ENCODE measurements at places on chromosomes 3 and 15.

GRCh38 chr3:24174614-24175013, 229.5 kb downstream of the NR1D2 start:
- H3K27ac ChIP-seq: no peak overlapping the region
- no peak overlapping the region for H3K4me3 ChIP-seq

DNA sequence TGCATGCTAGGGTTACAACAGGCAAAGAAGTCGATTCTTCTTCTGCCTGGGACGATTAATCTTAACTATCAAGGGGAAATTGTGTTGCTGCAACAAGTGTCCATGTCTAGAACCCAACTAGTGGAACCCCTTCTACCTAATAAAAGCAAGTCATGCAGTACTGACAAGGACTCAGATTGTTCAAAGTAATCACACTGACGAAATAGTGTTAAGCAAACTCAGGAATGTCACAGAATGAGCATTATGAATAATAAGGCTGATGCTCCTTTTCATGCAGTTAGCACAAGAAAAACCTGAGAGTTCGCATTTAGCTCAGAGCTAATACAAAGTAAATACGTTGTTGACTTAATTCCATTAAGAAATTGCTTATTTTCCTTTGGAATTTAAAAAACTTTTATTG, 47.5 kb upstream of the TRIM42 start:
- H3K4me1 ChIP-seq: no peaks in the 10 kb centered on the region
- no peaks in the 10 kb centered on the region for H3K36me3 ChIP-seq
- no peak overlapping the region for H3K4me3 ChIP-seq
- DNase-seq: no peak

GRCh38 chr3:107581230-107581629, 58.5 kb downstream of the BBX start:
- H3K36me3 ChIP-seq: no peaks in the 10 kb centered on the region
- H3K4me3 ChIP-seq: no peak overlapping the region
- H3K27me3 ChIP-seq: no peaks in the 10 kb centered on the region
- no peak overlapping the region for H3K27ac ChIP-seq

- no peaks in the 10 kb centered on the region for H3K4me1 ChIP-seq
- no peak for DNase-seq
- no peak overlapping the region for H3K4me3 ChIP-seq
- no peaks in the 10 kb centered on the region for H3K36me3 ChIP-seq
These were observed 5.2 kb upstream of the SPINK8 start for GRCh38 chr3:48338635-48339034.

DNA sequence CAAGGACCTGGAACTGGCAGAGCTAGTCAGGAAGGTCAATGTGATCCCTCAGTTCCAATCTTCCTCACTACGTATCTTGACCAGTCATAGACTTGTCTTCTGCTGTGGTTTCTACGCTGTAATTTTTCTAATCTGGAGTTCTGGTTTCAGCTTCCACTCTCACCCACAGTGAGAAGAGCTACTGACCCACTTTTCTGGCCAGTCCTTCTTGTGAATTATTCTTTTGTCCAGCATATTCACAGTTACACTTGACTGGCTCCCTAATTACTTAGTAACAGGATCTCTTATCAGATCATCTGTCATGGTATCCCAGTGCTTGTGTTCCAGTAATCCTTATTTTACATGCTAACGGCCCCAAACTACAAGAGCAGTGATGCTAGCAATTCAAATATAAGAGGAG, 72.4 kb upstream of the MME start:
- H3K4me3 ChIP-seq: no peak overlapping the region
- no peak for DNase-seq
- peaks cover 2% of the 10 kb centered on the region for H3K27me3 ChIP-seq
- no peak overlapping the region for H3K27ac ChIP-seq
- H3K36me3 ChIP-seq: no peaks in the 10 kb centered on the region

GRCh38 chr15:51349156-51349844, 7.8 kb downstream of the GLDN start:
- H3K27me3 ChIP-seq: peaks cover 29% of the 10 kb centered on the region
- DNase-seq: no peak
- no peak overlapping the region for H3K27ac ChIP-seq
- no peak overlapping the region for H3K4me3 ChIP-seq
